ENCODE measurements at places on chromosomes 2 and 18. TPM values are rescaled to one million over a fixed set of nuclear protein-coding genes. Genes with fewer than 3 reads are reported as not detected.
A peak's percentile ranks its signal among the peaks of the same experiment; 100 is the strongest.

- no peak overlapping the region for H3K4me3 ChIP-seq
- H3K4me1 ChIP-seq: no peaks in the 10 kb centered on the region
- DNase-seq: no peak
- H3K27ac ChIP-seq: no peak overlapping the region
- no peaks in the 10 kb centered on the region for H3K36me3 ChIP-seq
- H3K27me3 ChIP-seq: no peaks in the 10 kb centered on the region
Measured at GRCh38 chr2:180819106-180819505, 161.3 kb upstream of the UBE2E3 start.

DNA sequence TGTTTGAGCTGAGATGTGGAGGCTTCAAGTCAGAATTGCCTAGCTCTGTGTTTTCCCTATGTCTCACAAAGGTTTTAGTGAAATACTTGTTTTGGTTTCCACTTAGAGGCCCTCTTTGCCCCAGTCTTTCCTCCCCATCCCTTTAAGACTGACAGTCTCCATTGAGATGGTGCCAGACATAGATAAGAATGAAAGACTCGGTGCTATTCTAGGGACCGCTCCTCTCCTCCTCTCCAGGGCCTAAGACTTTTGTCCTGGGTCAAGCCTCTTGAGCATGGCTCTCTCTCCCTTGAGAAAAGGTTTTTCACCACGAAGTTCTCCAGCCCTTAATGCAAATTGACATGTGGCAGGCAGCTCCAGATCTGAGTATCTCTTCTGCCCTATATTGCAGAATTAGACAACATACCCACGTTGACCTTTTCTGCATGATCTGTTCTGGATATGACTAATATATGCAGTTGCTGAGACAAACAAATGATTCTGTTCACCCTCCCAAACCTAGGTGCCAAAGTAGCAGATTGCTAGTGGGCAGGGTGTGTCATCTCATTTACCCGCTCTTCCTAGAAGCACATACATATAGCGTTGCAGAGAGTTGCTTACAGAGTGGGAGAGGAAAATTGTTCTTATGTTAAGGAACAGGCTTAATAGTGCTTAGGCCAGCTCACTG, 47.5 kb upstream of the ACSL3 start:
- DNase-seq: no peak
- H3K4me1 ChIP-seq: peaks cover 18% of the 10 kb centered on the region
- H3K4me3 ChIP-seq: no peak overlapping the region
- H3K36me3 ChIP-seq: no peaks in the 10 kb centered on the region
- H3K27me3 ChIP-seq: no peaks in the 10 kb centered on the region

DNA sequence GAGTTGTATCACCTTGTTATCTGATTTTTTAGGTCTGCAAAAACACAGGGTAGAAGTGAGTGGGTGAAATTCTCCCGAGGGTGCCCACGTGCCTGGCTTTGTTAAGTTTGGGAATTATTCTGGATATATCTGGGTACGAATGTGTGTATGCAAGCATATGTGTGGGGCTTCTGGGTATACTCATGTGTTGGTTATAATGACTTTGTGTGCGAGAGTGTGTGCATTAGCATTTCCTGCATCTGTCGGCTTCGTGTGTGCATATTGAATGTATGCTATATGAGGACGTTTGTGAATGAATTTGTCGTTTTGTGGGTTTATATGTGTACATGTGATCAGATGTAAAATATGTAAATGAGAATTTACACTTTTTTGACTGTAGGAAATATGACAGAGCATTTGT, 13.8 kb upstream of the DNAJC27 start:
- no peak overlapping the region for H3K27ac ChIP-seq
- H3K4me1 ChIP-seq: no peaks in the 10 kb centered on the region
- H3K27me3 ChIP-seq: peaks cover 3% of the 10 kb centered on the region
- H3K4me3 ChIP-seq: no peak overlapping the region

DNA sequence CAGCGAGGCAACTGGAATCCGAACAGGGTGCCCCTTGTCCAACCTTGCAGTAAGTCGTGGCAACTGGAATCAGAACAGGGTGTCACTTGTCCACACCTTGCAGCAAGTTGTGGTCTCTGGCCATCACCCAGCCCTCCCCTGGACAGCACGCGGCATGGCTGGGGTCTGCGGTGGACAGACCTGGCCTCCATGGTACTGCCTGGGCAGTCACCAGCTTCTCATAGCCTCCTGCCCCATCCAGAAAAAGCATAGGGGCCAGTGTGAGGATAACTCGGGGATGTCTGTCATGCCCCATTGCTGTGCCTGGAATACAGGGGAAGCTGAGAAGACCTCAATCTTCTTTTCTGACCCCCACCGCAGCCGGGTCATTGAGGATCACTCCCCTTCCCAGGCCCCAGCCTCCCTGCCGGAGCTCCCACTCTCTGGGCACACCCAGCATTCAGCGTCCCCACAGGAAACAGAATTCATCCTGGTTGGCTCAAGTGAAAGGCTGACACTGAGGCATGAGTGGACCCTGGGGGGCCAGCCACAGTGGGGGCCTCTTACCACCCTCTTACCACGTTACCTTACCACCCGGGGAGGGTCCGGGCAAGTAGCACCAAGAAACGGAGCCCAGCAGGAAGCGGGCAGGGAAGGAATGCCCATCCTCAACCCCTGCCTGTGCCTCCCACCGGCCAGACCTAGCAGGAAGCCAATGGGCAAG, 68.0 kb upstream of the RAB6C start:
- H3K27ac ChIP-seq: no peak overlapping the region
- no peaks in the 10 kb centered on the region for H3K27me3 ChIP-seq
- H3K4me3 ChIP-seq: no peak overlapping the region
- no peak for DNase-seq

DNA sequence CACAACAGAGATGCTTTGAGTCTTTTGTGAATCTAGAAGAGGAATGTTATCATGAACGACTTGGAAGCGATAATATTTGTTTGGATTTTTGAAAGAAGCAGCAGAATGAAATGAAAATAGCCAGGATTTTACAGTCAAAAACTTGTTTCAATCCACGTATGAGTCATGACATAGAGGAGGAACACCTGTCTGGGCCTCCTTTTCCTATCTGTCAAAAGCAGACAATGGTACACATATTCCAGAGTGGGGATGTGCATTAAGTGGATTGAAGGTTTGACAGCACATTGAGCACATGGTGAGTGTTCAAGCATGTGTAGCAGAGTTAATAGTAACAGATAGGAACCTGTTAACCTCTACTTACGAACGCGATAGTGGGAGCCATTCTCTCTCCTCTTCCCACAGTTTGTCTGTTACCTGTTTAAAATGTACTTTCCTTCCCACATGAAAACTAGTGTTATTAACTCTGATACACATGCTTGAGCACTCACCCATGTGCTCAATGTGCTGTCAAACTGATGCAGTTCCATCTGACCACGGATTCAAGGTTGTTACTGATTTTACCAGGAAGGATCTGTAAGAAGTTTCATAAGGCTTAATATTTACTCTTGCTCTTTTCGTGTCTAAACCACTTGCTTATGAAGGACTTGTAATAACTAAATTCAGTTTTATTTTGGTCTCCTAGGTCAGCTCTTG, 863.4 kb upstream of the SOX11 start:
- H3K27me3 ChIP-seq: no peaks in the 10 kb centered on the region
- H3K4me1 ChIP-seq: no peaks in the 10 kb centered on the region
- no peak overlapping the region for H3K27ac ChIP-seq

- no peaks in the 10 kb centered on the region for H3K36me3 ChIP-seq
- no peak overlapping the region for H3K27ac ChIP-seq
- no peak overlapping the region for H3K4me3 ChIP-seq
- no peak for DNase-seq
Measured at GRCh38 chr2:111667542-111668273, 216.3 kb downstream of the ANAPC1 start.

- no peaks in the 10 kb centered on the region for H3K27me3 ChIP-seq
- H3K4me3 ChIP-seq: no peak overlapping the region
- H3K4me1 ChIP-seq: no peaks in the 10 kb centered on the region
- no peak for DNase-seq
Measured at GRCh38 chr2:18290386-18290785, 270.1 kb downstream of the RDH14 start.

GRCh38 chr18:67199993-67200617, 316.4 kb downstream of the DSEL start:
- no peak overlapping the region for H3K4me3 ChIP-seq
- H3K4me1 ChIP-seq: no peaks in the 10 kb centered on the region
- H3K27me3 ChIP-seq: no peaks in the 10 kb centered on the region
- no peaks in the 10 kb centered on the region for H3K36me3 ChIP-seq
- DNase-seq: peak; percentile 18

DNA sequence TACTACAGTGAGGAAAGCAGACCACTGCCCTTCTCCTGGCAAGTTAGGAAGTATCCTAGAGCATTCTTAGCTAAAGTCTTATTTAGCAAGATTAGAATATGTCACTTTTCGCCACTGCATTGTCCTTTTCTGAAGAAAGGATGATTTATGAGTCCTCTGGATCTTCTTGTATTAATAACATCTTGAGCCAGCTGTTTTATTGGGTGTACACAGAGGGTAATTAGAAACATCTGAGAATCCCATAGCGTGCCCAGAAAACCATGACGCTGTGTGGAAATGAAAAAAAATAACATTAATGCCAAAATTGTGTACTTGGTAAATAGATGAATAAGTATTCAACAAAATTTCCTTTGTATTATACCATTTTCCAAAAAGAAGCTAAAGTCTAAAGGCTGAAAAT, 198.7 kb downstream of the LTBP1 start:
- no peak overlapping the region for H3K4me3 ChIP-seq
- H3K4me1 ChIP-seq: no peaks in the 10 kb centered on the region
- H3K27ac ChIP-seq: no peak overlapping the region
- DNase-seq: no peak
- no peaks in the 10 kb centered on the region for H3K36me3 ChIP-seq
- peaks cover 3% of the 10 kb centered on the region for H3K27me3 ChIP-seq

GRCh38 chr2:152367547-152368390, 32.8 kb downstream of the FMNL2 start:
- no peak overlapping the region for H3K4me3 ChIP-seq
- no peaks in the 10 kb centered on the region for H3K36me3 ChIP-seq
- H3K27me3 ChIP-seq: peaks cover 6% of the 10 kb centered on the region
- DNase-seq: no peak
- H3K27ac ChIP-seq: no peak overlapping the region
- peaks cover 3% of the 10 kb centered on the region for H3K4me1 ChIP-seq

DNA sequence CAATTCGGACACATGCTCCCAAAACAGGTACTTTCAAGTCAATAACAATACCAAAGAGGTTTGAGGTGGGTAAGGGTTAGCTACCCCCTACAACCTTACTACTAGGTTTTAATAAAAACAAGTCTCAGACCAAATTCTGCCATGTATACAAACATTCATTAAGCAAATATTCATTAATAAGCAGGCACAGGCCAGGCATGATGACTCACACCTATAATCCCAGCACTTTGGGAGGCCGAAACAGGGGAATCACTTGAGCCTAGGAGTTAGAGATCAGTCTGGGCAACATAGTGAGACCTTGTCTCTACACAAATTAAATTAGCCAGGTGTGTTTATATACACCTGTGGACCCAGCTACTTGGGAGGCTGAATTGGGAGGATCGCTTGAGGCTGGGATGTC, 11.7 kb upstream of the ELAC1 start:
- DNase-seq: no peak
- H3K4me3 ChIP-seq: no peak overlapping the region
- no peaks in the 10 kb centered on the region for H3K4me1 ChIP-seq
- no peak overlapping the region for H3K27ac ChIP-seq
- peaks cover 1% of the 10 kb centered on the region for H3K36me3 ChIP-seq
- peaks cover 3% of the 10 kb centered on the region for H3K27me3 ChIP-seq

- H3K4me3 ChIP-seq: no peak overlapping the region
- H3K4me1 ChIP-seq: peaks cover 3% of the 10 kb centered on the region
- no peaks in the 10 kb centered on the region for H3K36me3 ChIP-seq
- no peak overlapping the region for H3K27ac ChIP-seq
Measured at GRCh38 chr2:88234760-88235159, 64.6 kb downstream of the THNSL2 start.

- H3K4me3 ChIP-seq: no peak overlapping the region
- no peaks in the 10 kb centered on the region for H3K4me1 ChIP-seq
- H3K27ac ChIP-seq: no peak overlapping the region
- peaks cover 6% of the 10 kb centered on the region for H3K27me3 ChIP-seq
- DNase-seq: no peak
Measured at GRCh38 chr2:225599856-225600255, 200.3 kb downstream of the NYAP2 start.

GRCh38 chr2:8583400-8584173, 98.3 kb upstream of the ID2 start:
- no peak overlapping the region for H3K4me3 ChIP-seq
- H3K27ac ChIP-seq: no peak overlapping the region
- no peaks in the 10 kb centered on the region for H3K36me3 ChIP-seq
- H3K4me1 ChIP-seq: peaks cover 44% of the 10 kb centered on the region
- H3K27me3 ChIP-seq: peaks cover 2% of the 10 kb centered on the region

- H3K4me3 ChIP-seq: no peak overlapping the region
- DNase-seq: no peak
- no peaks in the 10 kb centered on the region for H3K4me1 ChIP-seq
- H3K27ac ChIP-seq: no peak overlapping the region
- no peaks in the 10 kb centered on the region for H3K27me3 ChIP-seq
Measured at GRCh38 chr2:196376984-196377877, 205.9 kb upstream of the STK17B start.

- H3K27ac ChIP-seq: no peak overlapping the region
- H3K36me3 ChIP-seq: peaks cover 3% of the 10 kb centered on the region
- peaks cover 2% of the 10 kb centered on the region for H3K4me1 ChIP-seq
- H3K4me3 ChIP-seq: no peak overlapping the region
- peaks cover 7% of the 10 kb centered on the region for H3K27me3 ChIP-seq
Measured at GRCh38 chr2:68418855-68419254, 48.2 kb downstream of the FBXO48 start.

- H3K4me3 ChIP-seq: no peak overlapping the region
- DNase-seq: no peak
- H3K36me3 ChIP-seq: no peaks in the 10 kb centered on the region
Measured at GRCh38 chr2:60629305-60629662, 75.8 kb upstream of the BCL11A start.

DNA sequence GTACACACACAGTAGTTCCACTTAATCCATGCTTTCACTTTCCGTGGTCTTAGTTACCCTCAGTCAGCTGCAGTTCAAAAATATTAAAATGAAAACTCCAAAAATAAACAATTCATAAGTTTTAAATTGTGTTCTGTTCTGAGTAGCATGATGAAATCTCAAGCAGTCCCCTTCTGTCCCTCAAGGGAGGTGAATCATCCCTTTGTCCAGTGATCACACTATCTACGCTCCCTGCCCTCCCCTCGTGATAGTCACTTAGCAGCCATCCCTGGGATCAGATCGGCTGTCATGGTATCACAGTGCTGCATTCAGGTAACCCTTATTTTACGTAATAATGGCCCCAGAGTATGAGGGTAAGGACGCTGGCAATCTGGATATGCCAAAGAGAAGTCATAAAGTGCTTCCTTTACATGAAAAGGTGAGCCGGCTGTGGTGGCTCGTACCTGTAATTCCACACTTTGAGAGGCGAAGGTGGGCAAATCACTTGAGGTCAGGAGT, 5.8 kb upstream of the RTN4 start:
- H3K4me1 ChIP-seq: peaks cover 32% of the 10 kb centered on the region
- no peaks in the 10 kb centered on the region for H3K27me3 ChIP-seq
- no peak overlapping the region for H3K4me3 ChIP-seq
- no peak overlapping the region for H3K27ac ChIP-seq
- no peak for DNase-seq

GRCh38 chr2:15388406-15389325, 172.5 kb downstream of the NBAS start:
- no peak overlapping the region for H3K27ac ChIP-seq
- H3K4me1 ChIP-seq: no peaks in the 10 kb centered on the region
- peaks cover 23% of the 10 kb centered on the region for H3K36me3 ChIP-seq
- no peak overlapping the region for H3K4me3 ChIP-seq

The CTAGE1 gene
- not detected for total RNA-seq

The CD8A gene
- total RNA-seq: 0.77 TPM

The UGT1A8 gene
- total RNA-seq: not detected

The ANKRD23 gene
- 17.0 TPM for total RNA-seq

The ASXL3 gene
- total RNA-seq: not detected

The NFE2L2 gene
- total RNA-seq: 82.0 TPM

The AKAIN1 gene
- total RNA-seq: not detected

The TLX2 gene
- total RNA-seq: 0.52 TPM

The ACVR1C gene
- total RNA-seq: 2.5 TPM

The ATP6V1C2 gene
- not detected for total RNA-seq

The LIPG gene
- total RNA-seq: not detected

The CHAC2 gene
- total RNA-seq: 12.3 TPM

Measured in activated CD4-positive, alpha-beta T cell treated with anti-CD3 and anti-CD28 coated beads, Interleukin-2, amount 10 ng/mL, durations not matched to agents 7 days and 5 days (primary cell).